Colonic mucosa (tissue), 4 donors: ENCODE measurements at places on chromosomes 5 and 9. TPM values are rescaled to one million over a fixed set of nuclear protein-coding genes. Genes with fewer than 3 reads are reported as not detected.

GRCh38 chr5:33721491-33722200 is 170.1 kb downstream of the ADAMTS12 start:
- no peak for DNase-seq
- H3K4me3 ChIP-seq: no peak overlapping the region
- no peak overlapping the region for H3K27ac ChIP-seq
- H3K36me3 ChIP-seq: no peaks in the 10 kb centered on the region

GRCh38 chr5:10289353-10289752 is 18.3 kb downstream of the CMBL start:
- no peak overlapping the region for H3K4me3 ChIP-seq
- DNase-seq: peak; percentile 81
- no peaks in the 10 kb centered on the region for H3K27me3 ChIP-seq
- H3K36me3 ChIP-seq: no peaks in the 10 kb centered on the region
- H3K4me1 ChIP-seq: peaks cover under 1% of the 10 kb centered on the region

GRCh38 chr5:14036947-14037346 is 92.5 kb upstream of the DNAH5 start:
- H3K4me1 ChIP-seq: no peaks in the 10 kb centered on the region
- H3K27ac ChIP-seq: no peak overlapping the region
- H3K4me3 ChIP-seq: no peak overlapping the region
- no peak for DNase-seq
- H3K36me3 ChIP-seq: no peaks in the 10 kb centered on the region

OR2V1 gene
- not detected for total RNA-seq

DNA sequence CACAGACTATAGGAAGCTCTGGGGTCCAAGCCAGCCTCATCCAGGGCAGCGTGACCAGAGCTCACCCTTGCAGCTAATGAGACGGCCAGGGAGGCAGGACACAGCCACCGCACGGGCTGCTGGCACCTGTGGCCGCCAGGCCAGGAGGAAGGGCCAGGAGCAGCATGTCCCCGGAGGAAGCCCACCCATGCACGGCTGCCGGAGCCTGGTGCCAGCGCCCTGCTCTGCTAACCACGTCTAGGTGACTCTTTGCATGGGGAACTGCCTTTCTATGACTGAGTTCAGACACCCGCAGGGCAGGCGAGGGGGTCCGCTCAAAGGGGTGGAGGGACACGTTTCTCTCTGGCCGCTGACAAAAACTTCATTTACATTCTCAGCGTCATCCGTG is 68.5 kb upstream of the SARDH start:
- no peak for DNase-seq
- no peak overlapping the region for H3K4me3 ChIP-seq
- H3K27me3 ChIP-seq: no peaks in the 10 kb centered on the region
- no peaks in the 10 kb centered on the region for H3K36me3 ChIP-seq
- no peaks in the 10 kb centered on the region for H3K4me1 ChIP-seq

DNA sequence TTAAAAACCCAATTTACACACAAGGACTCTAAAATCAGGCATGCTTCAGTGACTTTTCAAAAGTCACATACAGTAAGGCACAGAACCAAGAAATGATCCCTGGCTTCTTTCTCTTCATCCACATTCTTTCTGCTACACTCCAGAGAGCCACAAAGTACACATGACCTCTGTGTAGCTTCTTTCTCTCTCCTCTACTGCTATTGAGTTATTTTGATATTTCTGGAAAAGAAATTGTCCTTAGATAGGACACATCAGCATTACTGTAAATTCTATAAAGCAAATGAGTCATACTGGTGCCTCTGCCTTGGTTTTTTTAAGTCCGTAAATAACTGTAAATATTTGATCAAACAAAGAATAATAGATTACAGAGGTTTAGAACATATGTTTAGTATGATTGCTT is 96.3 kb downstream of the KIAA0825 start:
- H3K4me3 ChIP-seq: no peak overlapping the region
- no peak overlapping the region for H3K27ac ChIP-seq
- DNase-seq: no peak
- H3K36me3 ChIP-seq: no peaks in the 10 kb centered on the region
- H3K4me1 ChIP-seq: no peaks in the 10 kb centered on the region

DNA sequence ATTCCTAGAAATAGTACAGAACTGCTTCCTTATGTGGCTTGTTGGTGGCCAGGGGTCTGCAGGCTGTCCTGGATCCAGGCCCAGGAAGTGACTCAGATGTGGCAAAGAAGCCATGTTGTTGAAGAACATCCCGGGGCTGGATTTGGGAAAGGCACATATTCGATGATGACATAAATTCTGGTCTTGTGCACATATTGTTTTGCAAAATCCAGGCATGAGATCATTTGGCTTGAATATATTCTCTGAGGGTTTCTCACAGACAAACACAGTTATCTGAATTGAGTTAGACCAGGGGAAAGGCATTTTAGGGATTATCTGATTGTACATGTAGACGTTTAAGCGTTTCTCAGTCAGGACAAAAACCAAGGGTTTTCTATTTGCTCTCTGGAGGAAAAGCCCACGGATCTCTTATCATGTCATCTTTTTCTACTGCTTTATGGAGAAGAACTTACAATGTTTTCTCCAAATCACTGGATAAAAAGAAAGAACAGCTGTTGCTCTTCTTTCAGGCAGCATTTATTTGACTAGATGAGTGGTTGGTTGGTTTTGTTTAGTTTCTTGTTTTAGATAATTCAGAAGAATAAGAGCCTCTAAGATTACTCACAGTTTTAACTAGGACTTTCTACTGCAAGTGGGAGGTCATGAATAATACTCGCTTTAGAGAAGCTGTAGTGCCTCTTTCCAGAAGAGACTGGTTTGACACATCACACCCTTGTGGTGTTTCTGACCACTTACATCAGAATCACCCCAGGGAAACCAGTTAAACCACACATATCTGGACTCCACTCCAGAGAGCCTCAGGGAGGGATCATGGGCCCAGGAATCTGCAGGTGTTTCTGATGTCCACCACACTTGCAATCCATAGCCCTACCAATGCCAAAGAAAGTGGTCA is 29.5 kb upstream of the LHFPL2 start:
- no peaks in the 10 kb centered on the region for H3K36me3 ChIP-seq
- peaks cover 7% of the 10 kb centered on the region for H3K4me1 ChIP-seq
- DNase-seq: peak; percentile 50
- H3K27me3 ChIP-seq: no peaks in the 10 kb centered on the region
- peak overlapping the region; percentile 8 for H3K27ac ChIP-seq

DNA sequence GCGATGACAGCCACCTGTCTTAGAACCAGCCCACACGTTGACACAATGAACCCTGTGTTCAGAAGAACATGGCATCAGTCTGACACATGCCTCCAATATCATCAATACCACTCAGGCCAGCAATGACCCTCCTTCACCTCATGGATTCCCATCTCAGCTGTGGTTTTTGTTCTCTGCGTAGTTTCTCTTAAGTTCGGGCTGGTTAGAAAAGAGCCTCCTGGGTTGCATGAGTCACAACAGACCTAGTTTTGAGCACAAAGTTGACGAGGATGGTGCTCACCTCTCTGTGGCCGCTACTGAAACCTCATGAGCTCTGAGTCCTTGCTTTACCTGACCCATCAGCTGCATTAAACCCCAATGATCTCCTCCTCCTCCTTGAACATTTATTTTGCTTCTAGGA is 299.9 kb downstream of the SPOCK1 start:
- no peak overlapping the region for H3K4me3 ChIP-seq
- H3K27ac ChIP-seq: no peak overlapping the region
- no peaks in the 10 kb centered on the region for H3K27me3 ChIP-seq
- no peaks in the 10 kb centered on the region for H3K4me1 ChIP-seq
- no peak for DNase-seq

GRCh38 chr5:54551926-54552325 is 34.4 kb downstream of the SNX18 start:
- no peak for DNase-seq
- no peak overlapping the region for H3K27ac ChIP-seq
- no peaks in the 10 kb centered on the region for H3K4me1 ChIP-seq
- H3K4me3 ChIP-seq: no peak overlapping the region

DNA sequence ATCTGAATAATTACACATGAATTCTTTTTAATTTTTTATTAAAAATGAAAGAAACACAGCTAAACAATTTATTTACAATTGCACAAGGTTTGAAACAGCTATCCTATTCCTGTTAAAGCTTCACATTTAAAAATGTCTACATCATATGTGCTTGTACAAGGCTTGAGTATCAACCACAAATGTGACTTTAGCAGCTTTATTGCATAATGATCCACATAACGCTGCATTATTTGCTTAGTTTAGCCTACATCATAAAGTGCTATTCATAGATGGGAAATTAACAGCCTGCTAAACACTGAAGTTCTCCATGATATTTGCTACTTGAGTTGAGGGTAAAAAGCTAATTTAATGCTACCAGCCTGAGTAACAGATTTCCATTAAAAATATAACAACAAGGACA is 45.0 kb downstream of the TRIM36 start:
- H3K36me3 ChIP-seq: no peaks in the 10 kb centered on the region
- no peak for DNase-seq
- H3K4me3 ChIP-seq: no peak overlapping the region

PTGDS gene
- 26.1 TPM for total RNA-seq

DNA sequence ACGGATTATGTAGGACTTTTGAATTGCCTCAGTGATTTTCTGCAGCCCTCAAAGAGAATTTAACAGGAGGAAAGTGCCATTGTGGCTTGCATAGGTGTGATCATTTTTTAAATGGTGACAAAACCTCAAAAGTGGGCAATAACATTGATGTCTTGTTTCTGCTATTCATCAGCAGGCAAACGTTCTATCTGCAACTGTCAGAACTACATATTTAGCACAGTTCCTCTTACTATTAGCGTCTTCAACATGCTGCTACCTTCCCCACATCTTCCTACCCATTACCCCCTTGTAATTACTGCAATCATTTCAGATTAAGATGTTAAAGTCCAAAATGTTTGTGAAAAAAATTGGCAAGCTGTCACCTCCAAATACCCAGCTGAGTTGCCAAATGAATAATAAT is 254.6 kb downstream of the SMARCA2 start:
- H3K27ac ChIP-seq: no peak overlapping the region
- H3K36me3 ChIP-seq: no peaks in the 10 kb centered on the region
- H3K4me1 ChIP-seq: no peaks in the 10 kb centered on the region
- H3K27me3 ChIP-seq: no peaks in the 10 kb centered on the region

DNA sequence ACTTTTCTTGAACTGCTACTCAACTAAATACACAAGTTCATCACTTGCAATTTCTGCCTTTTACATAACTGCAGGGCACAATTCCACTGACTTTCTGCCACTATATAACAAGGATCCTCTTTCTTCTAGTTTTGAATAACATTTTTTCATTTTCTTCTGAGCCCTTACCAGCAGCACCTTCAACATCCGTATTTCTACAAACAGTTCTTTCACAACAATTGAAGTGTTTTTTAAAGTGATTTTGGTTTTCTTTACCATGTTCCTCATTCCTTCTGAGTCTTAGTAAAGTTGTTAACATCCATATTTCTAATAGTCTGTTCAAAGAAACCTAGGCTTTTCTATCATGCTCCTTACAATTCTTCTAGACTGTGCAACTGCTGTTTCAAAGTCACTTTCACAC is 127.2 kb upstream of the PITX1 start:
- no peaks in the 10 kb centered on the region for H3K4me1 ChIP-seq
- no peak overlapping the region for H3K4me3 ChIP-seq
- no peaks in the 10 kb centered on the region for H3K27me3 ChIP-seq

- H3K36me3 ChIP-seq: no peaks in the 10 kb centered on the region
- no peak overlapping the region for H3K4me3 ChIP-seq
- peak overlapping the region; percentile 25 for H3K27ac ChIP-seq
These were observed 274.9 kb downstream of the NR3C1 start for GRCh38 chr5:143128412-143129071.
